ENCODE measurements at places on chromosomes 11 and 22.

- no peak for DNase-seq
Observed at GRCh38 chr11:64239662-64240434, 1.0 kb upstream of the FKBP2 start.

GRCh38 chr11:69431136-69431535 lies 50.3 kb upstream of the LINC01488 start:
- no peak for DNase-seq

DNA sequence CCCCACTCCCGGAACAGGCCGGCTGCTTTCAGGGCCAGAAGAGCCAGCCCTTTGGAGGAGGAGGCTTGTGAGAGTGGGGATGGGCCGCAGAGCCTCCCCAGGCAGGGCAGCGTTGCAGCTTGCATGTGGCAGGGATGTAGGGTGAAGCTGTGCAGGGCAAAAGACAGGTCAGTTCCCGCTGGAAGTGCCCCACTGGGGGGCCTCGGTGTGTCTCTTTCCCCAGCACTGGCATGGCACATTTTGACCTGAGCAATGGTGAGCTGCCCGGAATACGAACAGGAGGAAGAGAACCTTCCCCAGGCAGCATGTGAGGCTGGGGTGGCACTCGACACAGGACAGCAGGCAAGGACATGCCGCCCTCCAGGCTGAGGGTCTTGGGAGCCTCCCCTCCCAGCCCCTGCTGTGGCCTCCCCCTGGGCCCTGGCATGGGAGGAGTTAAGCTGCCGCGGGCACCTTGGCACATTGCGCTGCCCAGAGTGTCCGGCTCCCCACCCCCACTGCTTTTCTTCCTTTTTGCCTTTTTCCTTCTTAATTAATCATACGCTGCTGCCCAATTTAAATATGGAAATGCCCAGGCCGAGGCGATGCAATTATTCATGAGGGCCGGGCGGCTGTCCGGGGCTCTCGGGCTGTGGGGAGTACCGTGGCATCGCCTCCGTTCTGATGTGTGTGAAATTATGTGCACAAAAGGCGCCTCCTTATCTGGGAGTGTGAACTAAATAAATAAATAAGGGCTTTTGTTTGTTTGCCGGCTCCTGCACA lies 76.0 kb upstream of the WNT7B start:
- DNase-seq: peak; percentile 25

DNA sequence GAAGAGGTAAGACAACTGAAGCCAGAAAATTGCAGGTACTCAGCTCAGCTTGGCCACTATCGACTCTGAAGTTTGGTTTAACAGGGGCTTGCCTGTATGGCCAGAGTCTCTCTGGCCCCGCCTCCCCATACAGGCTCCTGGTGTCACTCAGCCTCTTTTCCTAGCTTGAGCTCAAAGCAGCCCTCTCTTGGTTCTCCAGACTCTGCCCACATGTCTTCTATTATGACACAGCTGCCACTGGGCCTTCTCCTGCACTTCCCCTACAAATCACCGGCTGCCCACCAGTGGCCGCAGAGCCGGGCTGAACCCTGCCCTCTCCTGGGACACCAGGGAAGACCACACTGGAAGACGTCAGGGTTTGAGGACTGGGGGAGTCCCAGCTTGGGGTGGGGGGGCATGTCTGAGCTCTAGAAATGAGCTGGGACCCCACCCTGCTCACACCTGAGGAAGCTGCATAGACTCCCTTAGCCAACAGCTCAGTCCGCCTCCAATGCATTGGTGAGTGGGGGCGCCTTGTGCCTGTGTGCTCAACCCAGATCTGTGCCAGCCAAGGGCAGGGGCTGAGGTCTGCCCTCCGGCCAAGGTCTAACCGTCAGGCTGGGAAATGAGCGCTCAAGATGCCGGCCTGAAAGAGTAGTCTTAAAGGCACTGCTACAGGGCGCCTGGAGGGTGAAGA lies 94.4 kb upstream of the LMO1 start:
- no peak for DNase-seq

GRCh38 chr11:112810951-112811350 lies 150.3 kb upstream of the NCAM1 start:
- no peak for DNase-seq

DNA sequence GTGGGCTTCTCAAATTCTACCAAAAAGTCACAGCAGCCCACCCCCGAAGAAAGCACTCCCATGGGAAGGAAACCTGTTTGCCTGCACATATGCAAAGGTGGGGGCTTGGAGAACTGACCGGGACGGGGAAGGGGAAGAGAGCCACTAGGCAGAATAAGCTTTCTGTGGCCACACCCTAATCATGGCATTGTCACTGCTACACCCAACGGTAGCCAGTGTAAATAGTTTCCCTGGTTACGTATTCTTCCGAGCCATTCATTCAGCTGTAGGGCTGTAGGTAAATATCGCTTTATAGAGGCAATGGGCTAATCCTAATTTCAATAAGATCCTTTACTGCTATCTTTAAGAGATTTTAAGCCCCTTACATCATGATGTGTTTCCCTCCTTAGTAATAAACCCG lies 61.7 kb downstream of the PRDM11 start:
- DNase-seq: no peak

DNA sequence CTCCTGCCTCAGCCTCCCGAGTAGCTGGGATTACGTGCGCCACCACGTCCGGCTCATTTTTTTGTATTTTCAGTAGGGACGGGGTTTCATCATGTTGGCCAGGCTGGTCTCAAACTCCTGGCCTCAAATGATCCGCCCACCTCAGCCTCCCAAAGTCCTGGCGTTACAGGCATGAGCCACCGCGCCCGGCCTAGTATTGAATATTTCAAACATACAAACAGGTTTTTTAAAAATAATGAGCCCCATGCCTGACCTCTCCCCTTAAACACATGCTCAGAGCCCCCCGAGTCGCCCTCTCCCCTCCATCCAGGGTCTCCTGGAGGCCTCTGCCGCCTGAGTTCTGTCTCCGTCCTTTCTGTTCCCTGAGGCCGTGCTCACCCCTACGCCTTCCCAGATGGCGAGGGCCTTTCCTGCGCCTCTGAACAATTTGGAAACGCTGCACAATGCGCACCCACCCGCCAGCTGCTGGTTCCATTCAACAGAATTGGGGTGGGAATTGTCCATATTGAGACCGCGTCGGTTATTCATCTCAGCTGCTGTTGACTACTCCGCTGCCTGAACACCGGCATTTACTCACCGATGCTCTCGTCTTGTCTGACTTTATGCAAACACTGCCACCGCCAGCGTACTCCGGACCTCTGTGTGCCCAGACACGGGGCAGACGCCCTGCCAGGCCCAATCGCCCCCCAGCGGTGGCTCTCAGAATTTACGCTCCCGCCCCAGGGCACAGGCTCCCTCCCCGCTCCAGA lies 13.6 kb upstream of the RNH1 start:
- no peak for DNase-seq

DNA sequence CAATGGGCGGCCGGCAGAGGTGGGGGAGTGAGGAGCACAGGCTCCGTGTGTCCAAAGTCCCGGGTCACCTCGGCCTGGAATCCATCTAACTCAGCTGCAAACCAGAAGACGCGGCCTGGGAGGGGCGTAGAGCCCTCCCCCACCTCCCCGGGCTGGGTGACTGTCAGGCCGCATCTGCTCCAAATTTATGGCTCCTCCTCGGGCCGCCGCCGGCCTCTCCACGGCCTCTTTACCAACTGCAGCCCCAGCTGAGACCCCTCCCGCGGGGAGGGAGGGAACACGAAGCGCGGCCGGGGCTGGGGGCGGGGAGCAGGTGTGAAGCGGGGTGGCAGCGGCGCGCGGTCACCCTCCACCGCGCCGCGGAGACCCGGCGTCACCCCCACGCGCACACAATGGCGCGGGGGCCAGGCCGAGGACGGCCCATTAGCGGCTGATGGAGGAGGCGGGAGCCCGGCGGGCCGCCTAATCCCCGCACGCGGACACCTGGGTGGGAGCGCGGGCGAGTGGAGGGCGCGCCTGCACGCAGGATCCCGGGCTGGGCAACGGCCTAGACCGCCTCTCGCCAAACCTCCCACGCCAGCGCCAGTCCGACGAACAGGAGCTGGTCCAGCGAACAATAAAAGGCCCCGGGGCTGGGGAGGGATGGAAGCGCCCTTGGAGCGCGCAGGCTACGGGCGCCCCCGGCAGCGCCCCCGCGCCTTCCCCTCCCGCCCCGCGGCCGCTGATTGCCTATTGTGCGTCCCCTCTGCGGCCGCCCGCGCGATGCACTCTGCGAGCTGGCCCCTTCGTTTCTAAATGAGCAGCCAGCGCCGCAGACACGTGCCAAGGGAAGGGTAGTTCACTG lies 25.9 kb upstream of the ROBO3 start:
- DNase-seq: no peak

DNA sequence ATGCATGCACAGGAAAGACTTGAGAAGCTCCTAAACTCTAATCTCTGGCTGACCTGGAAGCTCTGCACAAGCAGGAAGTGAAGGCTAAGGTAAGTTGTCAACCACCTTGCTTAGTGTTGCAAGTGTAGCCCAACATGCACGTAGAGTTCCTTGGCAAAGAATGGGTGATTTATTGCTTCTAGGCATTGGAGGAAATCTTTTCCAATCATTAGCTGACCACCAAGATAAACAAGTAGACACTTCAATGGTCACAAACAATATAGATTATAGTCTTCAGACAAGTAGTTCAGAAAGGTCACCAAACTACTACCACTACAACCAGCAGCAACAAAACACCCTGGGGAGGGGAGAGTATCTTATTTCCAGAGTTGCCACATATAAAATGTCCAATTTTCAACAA lies 105.6 kb downstream of the STK33 start:
- DNase-seq: no peak

GRCh38 chr11:68574308-68574707 lies 110.0 kb upstream of the GAL start:
- DNase-seq: no peak

DNA sequence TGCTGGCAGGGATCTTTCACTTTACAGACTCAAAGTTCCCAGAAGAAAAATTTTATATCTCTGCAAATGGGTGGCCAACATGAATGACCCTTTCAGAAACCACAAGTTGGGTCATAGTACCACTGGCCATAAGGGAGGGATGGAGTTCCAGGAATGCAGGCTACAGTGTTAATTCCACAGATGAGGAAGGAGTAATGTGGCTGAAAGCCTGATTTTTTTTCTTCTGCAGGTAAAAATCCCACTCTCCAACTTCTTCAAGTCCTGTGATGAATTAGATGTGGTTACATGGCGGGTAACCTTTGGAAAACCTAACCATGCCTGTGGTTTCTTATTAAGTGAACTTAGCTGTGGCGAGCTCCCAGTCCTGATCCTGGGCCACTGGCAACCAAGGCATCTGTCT lies 103.2 kb downstream of the SLC1A2 start:
- DNase-seq: no peak

- no peak for DNase-seq
Observed at GRCh38 chr11:71383461-71383860, 64.7 kb downstream of the DHCR7 start.

- peak; percentile 42 for DNase-seq
Observed at GRCh38 chr11:62340269-62340901, 3.1 kb downstream of the ASRGL1 start.

- DNase-seq: no peak
Observed at GRCh38 chr11:11677672-11678356, 56.0 kb upstream of the GALNT18 start.

GRCh38 chr11:2196970-2197770 lies 25.6 kb upstream of the TH start:
- DNase-seq: peak; percentile 66

GRCh38 chr11:131354251-131354701 lies 16.1 kb upstream of the NTM start:
- DNase-seq: no peak

- DNase-seq: no peak
Observed at GRCh38 chr22:19814428-19814827, 40.2 kb downstream of the GNB1L start.

DNA sequence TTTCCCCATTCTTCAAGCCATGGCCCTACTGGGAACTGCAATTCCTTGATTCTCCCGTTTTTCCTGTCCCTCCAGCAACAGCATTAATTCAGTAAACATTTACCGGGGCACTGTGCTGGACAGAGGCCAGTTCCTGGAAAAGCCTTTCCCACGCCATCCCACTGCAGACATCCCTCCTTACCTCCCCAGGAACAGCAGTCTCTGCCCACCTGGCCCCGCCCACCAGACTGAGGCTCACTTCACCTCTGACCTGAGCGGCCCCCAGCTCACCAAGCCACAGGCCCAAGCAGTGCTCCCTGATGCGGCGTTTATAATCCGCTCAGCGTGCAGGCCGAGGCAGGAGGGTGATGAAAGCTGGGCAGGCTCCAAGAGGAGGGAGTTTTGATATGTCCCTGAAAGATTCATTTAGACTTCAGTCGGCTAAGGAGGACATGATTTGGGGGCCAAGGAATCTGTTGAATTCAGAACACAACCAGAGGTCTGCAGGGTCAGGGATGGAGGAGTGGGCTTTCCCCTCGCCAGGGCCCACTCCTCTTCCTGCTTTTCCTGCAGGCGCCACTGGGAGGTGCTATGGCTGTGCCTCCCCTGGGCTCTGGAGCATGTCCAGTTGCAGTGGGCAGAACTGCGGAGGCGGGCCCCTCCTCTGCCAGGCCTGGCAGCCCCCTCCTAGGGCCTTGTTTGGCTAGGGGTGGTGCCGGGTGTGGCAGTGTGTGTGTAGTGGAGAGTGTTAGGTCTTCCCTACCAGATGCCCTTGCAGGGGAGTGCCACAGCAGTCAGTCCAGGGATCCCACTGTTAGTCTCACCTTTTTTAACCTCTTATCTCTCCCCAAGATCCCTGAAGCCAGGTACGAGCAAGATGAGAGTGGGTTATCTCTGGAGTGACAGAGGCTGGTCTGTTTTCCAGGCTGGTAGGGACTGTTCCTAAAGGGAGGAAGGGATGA lies 1.4 kb upstream of the TAGLN start:
- no peak for DNase-seq

- DNase-seq: no peak
Observed at GRCh38 chr11:45178223-45178622, 31.8 kb downstream of the PRDM11 start.

DNA sequence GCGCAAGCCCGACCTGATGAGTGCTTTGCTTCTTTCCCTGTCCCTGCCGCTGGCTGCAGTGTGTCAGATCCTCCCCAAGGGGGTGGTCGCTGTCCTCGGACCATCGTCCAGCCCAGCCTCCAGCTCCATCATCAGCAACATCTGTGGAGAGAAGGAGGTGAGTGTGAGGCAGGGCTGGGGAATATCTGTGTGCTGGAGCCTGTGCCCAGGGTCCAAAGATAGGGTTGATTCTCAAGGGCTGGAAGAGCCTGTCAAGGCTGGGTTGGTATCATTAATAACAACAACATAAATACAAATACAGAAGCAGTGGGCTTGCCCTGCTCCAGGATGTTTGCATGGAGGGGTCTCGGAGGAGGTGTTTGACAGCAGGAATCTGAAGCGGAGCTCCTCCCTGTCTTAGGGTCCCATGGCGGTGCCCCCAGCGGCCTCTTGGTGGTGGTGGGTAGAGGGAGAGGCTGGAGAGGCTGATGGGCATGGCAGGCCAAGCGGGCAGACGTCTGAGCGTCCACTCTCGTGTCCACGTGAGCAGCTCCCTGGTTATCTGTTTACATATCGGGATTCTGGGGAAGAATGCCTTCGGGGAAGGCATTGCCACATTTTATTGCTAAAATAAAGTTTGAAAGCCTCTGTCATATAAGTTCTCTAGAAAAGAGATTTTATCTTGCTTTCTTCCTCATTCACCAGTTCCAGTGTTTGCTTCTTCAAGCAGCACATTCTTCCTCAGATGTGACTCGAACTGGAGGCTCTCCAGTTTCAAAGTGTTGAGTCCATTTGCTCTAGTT lies 208.4 kb upstream of the TBCEL start:
- DNase-seq: no peak

- no peak for DNase-seq
Observed at GRCh38 chr11:110475671-110476070, 45.9 kb downstream of the FDX1 start.

- no peak for DNase-seq
Observed at GRCh38 chr22:35549328-35549727, 8.7 kb downstream of the RASD2 start.
